ENCODE measurements at places on chromosomes 5 and 9. TPM values are rescaled to one million over a fixed set of nuclear protein-coding genes. Genes with fewer than 3 reads are reported as not detected.

The FAM81B gene
- not detected for total RNA-seq

The PCDHGC4 gene
- not detected for total RNA-seq

The EGFLAM gene
- total RNA-seq = not detected

The SLC45A2 gene
- total RNA-seq = not detected

The FSTL4 gene
- not detected for total RNA-seq

DNA sequence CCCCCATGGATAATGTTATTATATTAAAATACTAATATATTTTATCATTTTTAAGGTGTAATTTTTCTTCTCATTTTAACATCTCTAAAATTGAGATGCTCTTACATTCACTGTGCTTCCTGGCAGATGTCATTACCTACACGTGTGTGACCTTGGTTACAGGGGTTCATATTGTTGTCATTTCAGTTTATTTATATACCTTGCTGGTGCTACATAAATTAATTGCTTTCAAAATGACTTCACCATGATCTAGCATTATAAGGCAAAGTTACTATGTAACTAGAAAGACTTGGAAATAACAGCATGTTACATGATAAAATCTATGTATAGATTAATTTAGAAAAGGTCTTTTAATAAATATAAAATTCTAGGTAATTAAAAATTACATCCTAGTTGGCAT is 60.9 kb downstream of the ARHGEF28 start:
- no peak for DNase-seq
- H3K4me3 ChIP-seq = no peak overlapping the region
- no peaks in the 10 kb centered on the region for H3K4me1 ChIP-seq

DNA sequence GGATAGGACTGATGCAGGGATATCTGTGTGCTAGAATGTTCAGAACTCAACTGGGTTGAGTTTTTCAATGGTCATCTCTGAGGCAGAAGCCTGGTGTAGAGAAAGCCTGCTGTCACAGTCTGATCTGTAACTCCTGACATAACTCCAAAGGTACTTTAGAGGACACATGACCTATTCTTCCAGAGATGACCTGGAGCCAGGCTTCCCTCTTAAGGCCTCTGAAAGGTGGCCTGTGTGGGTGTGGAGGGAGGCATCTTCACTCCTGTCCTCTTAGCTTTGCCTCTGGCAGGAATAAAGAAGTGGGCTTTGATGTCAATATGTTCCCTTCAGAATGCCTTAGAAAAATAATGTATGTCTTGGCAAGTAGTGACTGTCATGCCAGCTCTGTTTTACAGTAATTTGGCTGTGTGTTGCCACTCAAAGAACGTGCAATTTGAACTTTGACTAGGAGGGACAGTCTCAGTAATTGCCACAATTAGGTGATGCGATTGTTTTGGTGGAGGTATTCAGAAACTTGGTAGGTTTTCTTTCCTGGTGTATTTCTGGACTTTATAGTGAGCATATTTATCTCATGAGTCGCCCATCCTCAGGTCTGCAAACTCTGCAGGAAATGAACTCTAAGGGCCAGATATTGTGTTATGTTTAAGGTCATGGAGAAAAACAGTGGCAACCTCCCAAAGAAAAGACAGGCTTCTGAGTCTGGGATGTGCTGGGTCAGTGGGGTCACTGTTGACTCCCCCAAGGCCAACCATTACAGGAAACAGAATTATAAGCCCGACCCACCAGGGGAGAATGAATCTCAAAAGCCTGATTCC is 3.2 kb upstream of the C5orf63 start:
- no peak overlapping the region for H3K4me3 ChIP-seq
- DNase-seq = no peak
- peaks cover 18% of the 10 kb centered on the region for H3K4me1 ChIP-seq
- H3K27me3 ChIP-seq = peaks cover 8% of the 10 kb centered on the region

DNA sequence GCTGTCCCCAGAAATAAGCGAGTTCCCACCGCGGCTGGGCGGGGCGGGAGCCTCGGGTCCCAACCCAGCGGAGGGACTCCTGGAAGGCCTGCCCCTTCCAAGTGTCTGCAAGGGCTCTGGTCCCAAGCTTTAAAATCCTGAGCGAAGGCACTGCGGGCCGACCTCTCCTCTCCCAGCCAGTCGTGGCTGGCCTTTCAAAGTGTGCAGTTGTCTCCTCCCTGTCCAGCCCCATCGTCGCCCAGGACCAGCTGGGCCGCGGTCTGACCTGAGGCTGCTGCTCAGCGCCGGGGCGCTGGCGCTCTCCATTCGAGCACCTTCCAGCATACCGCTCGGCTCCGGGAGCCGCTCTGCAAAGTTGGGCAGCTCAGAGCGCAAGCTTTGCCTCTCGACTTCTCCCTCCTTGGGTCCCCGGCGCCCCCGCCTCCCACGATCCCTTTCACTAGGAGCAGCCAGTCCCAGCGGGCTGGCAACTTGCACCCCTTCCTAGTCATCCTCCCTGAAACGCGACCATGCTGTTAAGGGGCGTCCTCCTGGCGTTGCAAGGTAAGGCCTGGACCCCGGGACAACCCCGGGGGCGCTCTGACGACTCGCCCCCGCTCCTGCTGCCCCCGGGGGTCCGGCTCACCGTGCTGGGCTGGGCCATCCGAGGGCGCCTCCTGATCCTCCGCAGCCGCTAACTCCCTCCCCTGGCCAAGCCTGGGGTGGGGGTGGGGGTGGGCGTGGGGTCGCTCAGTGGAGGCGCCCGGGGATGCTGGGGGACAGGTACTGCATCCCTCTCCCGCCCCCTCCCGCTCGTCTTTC is at the start of gene MAMDC2:
MAMDC2 (plus strand) TSS at position 160 of the 801 bp plus-strand sequence; CDS start at position 510, 350 bp downstream.
- no peaks in the 10 kb centered on the region for H3K36me3 ChIP-seq
- H3K27ac ChIP-seq = no peak within 1 kb of the TSS
- H3K4me3 ChIP-seq = peak within 1 kb of the TSS; percentile 70
- peaks cover 51% of the 10 kb centered on the region for H3K27me3 ChIP-seq

- H3K4me1 ChIP-seq = no peaks in the 10 kb centered on the region
- no peak overlapping the region for H3K4me3 ChIP-seq
- DNase-seq = no peak
Observed at GRCh38 chr9:112725961-112726360, 8.0 kb upstream of the INIP start.

DNA sequence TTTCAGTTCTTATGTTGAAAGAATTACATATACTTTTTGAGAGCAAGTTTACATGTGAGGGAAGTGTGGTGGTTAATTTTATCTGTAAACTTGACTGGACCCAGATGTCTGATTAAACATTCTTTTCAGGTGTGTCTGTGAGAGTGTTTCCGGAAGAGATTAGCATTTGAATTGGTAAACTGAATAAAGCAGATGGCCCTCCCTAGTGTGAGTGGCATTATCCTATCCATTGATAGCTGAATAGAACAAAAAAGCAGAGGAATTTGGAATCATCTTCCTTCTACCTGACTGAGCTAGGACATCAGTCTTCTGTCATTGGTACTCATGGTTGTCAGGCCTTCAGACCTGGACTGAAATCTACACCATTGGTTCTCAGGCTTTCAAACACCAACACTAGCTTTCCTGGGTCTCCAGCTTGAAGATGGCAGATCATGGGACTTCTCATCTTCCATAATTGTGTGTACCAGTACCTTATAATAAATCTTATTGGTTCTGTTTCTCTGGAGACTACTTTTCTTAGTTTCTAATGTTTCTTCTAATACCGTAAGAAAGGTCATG is 36.6 kb downstream of the NREP start:
- H3K4me3 ChIP-seq = no peak overlapping the region
- H3K4me1 ChIP-seq = no peaks in the 10 kb centered on the region
- no peak for DNase-seq

GRCh38 chr5:61332358-61332749 is 296 bp downstream of the ZSWIM6 start:
- peaks cover 7% of the 10 kb centered on the region for H3K36me3 ChIP-seq
- H3K4me1 ChIP-seq = peaks cover 50% of the 10 kb centered on the region
- peak overlapping the region; percentile 88 for H3K4me3 ChIP-seq
- no peak for DNase-seq
- no peak overlapping the region for H3K27ac ChIP-seq

GRCh38 chr9:130137641-130138081 is 34.5 kb upstream of the NCS1 start:
- no peak overlapping the region for H3K4me3 ChIP-seq
- peak overlapping the region; percentile 90 for H3K27ac ChIP-seq
- H3K27me3 ChIP-seq = no peaks in the 10 kb centered on the region
- H3K36me3 ChIP-seq = peaks cover 16% of the 10 kb centered on the region
- peaks cover 61% of the 10 kb centered on the region for H3K4me1 ChIP-seq

DNA sequence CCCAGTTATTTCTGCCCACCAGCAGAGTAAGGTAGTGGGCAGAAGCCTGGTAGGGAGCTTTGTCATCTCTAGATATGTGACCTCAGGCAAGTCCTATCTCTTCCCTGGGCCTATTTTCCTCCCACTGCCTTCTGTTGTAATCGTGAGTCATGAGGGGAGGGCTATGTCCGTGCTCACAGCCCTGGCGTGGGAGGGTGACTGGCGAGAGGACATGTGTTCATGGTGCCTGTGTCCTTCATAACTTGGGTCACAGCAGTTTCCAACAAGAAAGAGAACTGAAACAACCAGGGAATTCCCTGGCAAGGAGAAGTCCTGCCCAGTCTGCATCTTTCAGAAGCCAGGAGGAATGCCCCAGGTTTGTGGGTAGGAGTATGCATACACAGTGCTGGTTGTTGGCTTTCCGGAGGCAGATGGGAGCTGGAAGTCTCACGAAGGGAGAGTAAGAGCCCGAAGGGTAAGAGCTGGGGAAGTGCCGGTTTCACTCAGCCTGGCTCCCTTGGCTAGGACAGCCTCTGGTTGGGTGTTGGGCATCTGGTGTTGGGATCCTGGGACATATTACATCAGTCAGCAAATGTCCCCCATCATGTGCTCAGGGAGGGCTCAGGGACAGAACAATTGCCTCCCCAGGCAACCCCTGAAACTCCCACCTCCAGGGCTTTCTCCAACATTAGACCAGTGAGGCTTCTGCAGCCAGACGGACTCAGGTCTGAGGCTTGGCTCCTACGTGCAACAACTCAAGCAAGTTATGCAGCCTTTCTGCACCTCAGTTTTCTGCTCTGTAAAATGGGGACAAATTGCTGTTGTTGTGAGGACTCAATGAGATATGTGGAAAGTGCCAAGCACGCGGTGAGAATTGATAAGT is 4.3 kb upstream of the TIFAB start:
- DNase-seq = peak; percentile 13
- H3K27me3 ChIP-seq = peaks cover 4% of the 10 kb centered on the region
- H3K36me3 ChIP-seq = no peaks in the 10 kb centered on the region
- no peak overlapping the region for H3K27ac ChIP-seq
- H3K4me1 ChIP-seq = peaks cover 4% of the 10 kb centered on the region

- H3K4me3 ChIP-seq = no peak overlapping the region
- H3K36me3 ChIP-seq = no peaks in the 10 kb centered on the region
- no peak overlapping the region for H3K27ac ChIP-seq
Observed at GRCh38 chr5:104412649-104413240, 850.2 kb upstream of the NUDT12 start.

DNA sequence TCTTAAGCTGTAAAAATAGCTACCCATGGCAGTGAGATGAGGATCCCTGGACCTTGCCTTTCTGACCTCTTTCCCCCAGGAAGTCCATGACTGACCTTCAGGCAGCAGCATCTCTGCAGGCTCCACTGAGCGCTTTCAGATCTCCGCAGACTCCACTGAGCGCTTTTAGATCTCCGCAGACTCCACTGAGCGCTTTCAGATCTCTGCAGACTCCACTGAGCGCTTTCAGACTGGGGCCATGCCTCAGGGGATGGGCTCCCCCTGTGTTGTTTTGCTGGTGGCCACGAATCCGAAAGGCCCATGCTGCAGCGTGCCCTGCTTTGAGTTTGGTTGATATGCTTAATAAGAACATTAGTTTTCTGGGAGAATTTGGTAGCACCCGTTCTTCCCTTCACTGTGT is 254.2 kb downstream of the FANCC start:
- H3K4me1 ChIP-seq = no peaks in the 10 kb centered on the region
- DNase-seq = no peak
- no peak overlapping the region for H3K4me3 ChIP-seq
- no peaks in the 10 kb centered on the region for H3K27me3 ChIP-seq

DNA sequence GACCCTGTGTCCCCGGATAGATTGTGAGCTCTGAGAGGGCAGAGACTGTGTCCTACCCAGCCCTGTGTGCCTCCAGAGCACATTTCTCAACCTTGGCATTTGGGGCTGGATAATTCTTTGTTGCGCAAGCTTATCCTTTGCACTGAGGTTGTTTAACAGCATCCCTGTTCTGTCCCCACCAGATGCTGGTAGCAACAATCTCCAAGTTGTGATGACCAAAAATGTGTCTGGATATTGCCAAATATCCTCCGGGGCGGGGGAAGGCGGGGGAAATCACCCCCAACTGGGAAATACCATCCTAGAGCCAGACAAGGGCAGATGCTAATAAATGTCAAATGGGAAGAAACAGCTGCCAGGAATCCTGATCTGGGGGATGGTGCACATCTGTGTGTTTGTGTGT is 24.0 kb upstream of the TNIP1 start:
- peaks cover 21% of the 10 kb centered on the region for H3K36me3 ChIP-seq
- no peak for DNase-seq
- H3K27me3 ChIP-seq = no peaks in the 10 kb centered on the region
- no peak overlapping the region for H3K4me3 ChIP-seq
- peaks cover 7% of the 10 kb centered on the region for H3K4me1 ChIP-seq
- H3K27ac ChIP-seq = no peak overlapping the region

DNA sequence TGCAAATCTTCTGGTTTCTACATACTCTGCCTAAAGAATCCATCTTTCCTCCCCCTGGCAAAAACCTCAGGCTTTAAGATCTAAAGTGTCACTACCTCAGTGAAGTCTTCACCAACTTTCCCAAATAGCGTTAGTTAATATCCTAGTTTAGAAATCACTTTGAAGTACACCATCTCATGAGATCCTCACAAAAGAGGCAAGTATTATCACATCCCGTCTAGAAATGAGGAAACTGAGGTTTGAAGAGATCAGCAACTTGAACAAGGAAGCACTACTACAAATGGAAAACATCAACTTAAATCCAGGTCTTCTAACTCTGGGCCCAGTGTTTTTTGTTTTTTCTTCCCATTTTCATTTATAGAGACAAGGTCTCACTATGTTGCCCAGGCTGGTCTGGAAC is 4.6 kb downstream of the AP3B1 start:
- no peak overlapping the region for H3K4me3 ChIP-seq
- no peak for DNase-seq
- peaks cover 10% of the 10 kb centered on the region for H3K36me3 ChIP-seq
- no peaks in the 10 kb centered on the region for H3K27me3 ChIP-seq

- H3K27ac ChIP-seq = no peak overlapping the region
- H3K4me3 ChIP-seq = no peak overlapping the region
- peaks cover 5% of the 10 kb centered on the region for H3K36me3 ChIP-seq
- H3K4me1 ChIP-seq = peaks cover 6% of the 10 kb centered on the region
Observed at GRCh38 chr5:175718401-175719108, 60.7 kb downstream of the HRH2 start.

Measured in activated T-cell treated with anti-CD3 and anti-CD28 coated beads, Interleukin-2, amount 50 U/mL, for 72 hours (primary cell).